ENCODE measurements at places on chromosomes 2 and 18.

DNA sequence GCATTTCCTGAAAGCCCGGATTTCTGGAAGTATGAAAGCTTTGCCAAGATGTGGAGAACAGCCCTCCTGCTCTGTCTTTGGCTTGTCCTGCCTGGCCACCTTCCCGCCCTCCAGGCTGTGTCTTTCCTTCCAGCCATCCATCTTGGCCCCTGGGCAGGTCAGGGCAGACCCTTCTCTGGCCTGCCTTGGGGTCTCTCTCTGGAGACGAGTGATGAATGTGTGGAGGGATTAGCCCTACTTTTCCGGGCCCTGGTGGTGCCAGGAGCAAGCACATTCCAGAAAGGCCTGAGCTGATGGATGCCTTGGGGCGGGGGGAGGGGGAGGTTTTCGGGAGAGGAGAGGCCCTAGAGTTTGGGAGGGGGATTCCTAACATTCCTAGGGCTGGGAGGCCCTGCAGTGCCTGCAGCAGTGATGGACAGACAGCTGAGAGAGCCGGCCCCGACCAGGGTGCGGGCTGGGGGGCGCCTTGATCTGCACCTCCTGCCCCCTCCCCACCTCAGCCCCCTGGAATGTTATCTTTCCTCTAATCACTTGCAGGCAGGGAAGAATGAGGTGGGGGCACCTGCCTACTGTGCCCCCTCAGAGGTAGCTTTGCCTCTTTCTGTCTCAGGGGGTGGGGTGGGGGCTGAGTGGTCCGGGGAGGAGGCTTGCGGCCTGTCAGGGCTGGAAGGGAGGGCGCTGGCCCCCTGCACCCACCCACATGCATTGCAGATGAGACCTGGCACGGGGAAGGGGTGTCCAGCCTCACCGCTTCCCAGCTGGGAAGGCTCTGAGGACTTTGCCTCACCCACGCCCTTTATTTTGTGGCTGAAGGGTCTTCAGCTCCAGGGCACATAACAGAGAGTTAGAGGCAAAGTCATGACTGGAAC, 156.2 kb downstream of the DDX1 start:
- no peaks in the 10 kb centered on the region for H3K36me3 ChIP-seq
- H3K4me1 ChIP-seq: no peaks in the 10 kb centered on the region
- H3K27ac ChIP-seq: no peak overlapping the region
- no peak for DNase-seq

DNA sequence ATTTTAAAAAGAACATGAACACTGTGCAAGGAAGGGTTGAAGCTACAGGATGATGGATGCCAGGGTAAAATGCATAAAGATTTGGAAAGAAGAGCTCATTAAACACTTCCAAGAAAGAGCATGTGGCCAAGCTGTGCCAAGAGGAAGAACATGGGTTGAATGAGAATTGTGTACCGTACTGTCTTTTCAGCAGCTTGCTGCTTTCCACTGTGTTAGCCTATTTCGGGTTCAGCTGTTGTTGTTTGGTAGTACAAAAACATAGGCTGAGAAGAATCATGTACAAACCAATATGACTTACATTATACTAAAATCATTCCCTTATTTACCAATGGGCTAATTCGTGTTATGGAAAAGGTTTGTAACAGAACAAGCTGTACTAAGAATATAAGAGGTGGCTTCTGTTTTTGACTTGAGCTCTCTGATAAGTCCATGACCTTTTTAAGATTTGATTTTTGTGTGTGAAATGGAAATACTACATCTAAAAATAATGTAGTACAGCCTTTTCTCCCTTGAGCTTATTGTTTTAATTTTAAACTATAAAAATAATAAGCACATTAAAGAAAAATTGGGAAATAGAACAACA, 188.3 kb upstream of the STON1 start:
- no peak overlapping the region for H3K27ac ChIP-seq
- H3K27me3 ChIP-seq: no peaks in the 10 kb centered on the region
- H3K4me1 ChIP-seq: peaks cover 41% of the 10 kb centered on the region
- H3K4me3 ChIP-seq: no peak overlapping the region
- no peak for DNase-seq
- H3K36me3 ChIP-seq: peaks cover 37% of the 10 kb centered on the region

GRCh38 chr18:37124516-37124915, 295.6 kb downstream of the KIAA1328 start:
- no peak for DNase-seq
- no peaks in the 10 kb centered on the region for H3K27me3 ChIP-seq
- H3K4me1 ChIP-seq: no peaks in the 10 kb centered on the region
- no peak overlapping the region for H3K4me3 ChIP-seq
- H3K36me3 ChIP-seq: no peaks in the 10 kb centered on the region

- no peaks in the 10 kb centered on the region for H3K4me1 ChIP-seq
- no peak for DNase-seq
- H3K27me3 ChIP-seq: no peaks in the 10 kb centered on the region
- no peak overlapping the region for H3K27ac ChIP-seq
- H3K36me3 ChIP-seq: no peaks in the 10 kb centered on the region
- H3K4me3 ChIP-seq: no peak overlapping the region
These were observed 48.6 kb downstream of the LAMA1 start for GRCh38 chr18:7068871-7069590.

GRCh38 chr18:3931542-3932112, 481.7 kb downstream of the TGIF1 start:
- H3K4me1 ChIP-seq: no peaks in the 10 kb centered on the region
- DNase-seq: no peak
- H3K27me3 ChIP-seq: no peaks in the 10 kb centered on the region
- H3K27ac ChIP-seq: no peak overlapping the region
- no peak overlapping the region for H3K4me3 ChIP-seq

DNA sequence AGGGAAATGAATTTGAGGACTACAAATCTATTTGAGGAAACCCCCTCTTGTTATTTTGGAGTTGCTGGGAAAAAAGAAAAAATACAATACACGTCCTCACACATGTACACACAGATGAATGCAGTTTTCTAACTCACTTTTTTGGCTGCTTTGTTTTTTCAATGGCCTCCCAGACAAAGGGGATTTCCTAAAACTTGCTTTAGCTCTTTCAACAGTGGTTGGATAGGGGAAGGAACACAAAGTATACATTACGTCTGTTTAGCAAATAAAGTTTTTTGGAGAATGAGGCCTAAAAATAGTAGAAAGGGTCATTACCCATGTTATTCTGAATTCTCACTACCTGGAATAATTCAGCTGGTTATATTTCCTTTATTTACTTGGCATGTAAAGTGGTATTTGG, 125.3 kb upstream of the ITGB6 start:
- no peak for DNase-seq
- peaks cover 24% of the 10 kb centered on the region for H3K36me3 ChIP-seq

DNA sequence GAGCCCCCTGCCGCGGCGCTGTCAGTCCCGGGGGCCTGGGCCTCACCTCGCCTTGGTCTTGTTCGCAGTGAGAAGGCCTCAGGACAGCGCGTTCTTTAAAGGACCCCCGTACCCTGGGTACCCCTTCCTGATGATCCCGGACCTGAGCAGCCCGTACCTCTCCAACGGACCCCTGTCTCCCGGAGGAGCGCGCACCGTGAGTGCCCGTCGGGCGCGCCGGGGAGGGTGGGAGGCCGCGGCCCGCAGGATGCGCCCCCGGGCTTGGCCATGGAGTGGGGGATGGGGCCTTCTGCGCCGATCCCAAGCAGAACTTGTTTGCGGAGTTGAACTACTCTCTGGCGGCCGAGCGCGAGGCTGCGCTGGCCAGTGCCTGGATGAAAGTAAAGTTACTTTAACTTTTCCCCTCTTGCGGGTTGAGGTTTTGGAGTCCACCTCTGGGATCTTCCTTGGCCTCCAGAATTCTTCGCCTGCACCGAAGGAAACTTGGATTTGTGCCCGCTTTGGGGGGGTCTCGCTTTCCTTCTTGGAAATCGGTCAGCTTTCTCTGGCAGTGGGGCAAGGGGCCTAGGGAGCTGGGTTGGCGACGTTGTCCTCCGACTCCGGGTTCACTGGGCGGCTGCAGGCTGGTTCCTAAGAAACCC, 1.2 kb downstream of the TCF7L1 start:
- H3K27me3 ChIP-seq: peaks cover 68% of the 10 kb centered on the region
- H3K36me3 ChIP-seq: no peaks in the 10 kb centered on the region
- H3K4me3 ChIP-seq: no peak overlapping the region
- peak; percentile 22 for DNase-seq
- peaks cover 10% of the 10 kb centered on the region for H3K4me1 ChIP-seq

- no peaks in the 10 kb centered on the region for H3K36me3 ChIP-seq
- no peak overlapping the region for H3K4me3 ChIP-seq
- H3K4me1 ChIP-seq: no peaks in the 10 kb centered on the region
These were observed 28.0 kb downstream of the LHCGR start for GRCh38 chr2:48727560-48727959.

DNA sequence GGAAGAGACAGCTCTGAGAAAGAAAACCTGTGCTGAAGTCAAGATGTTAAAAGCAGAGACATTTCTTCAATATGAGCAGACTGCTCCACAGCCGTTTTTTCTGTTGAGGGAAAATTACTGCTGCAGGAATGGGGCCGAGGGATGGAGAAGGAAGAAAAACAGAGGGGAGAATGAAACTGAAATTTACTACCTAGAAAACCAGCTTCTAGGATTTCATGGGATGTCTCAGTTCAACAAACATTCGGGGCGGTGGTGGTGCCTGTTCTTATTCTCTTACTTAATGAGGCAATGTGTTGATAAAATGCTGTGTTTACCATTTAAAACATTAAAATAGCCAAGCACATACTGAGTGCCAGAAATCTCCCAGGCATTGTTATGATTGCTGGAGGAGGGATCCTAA, 557.1 kb upstream of the MEX3C start:
- no peaks in the 10 kb centered on the region for H3K27me3 ChIP-seq
- H3K4me3 ChIP-seq: no peak overlapping the region
- H3K27ac ChIP-seq: no peak overlapping the region
- H3K36me3 ChIP-seq: no peaks in the 10 kb centered on the region

DNA sequence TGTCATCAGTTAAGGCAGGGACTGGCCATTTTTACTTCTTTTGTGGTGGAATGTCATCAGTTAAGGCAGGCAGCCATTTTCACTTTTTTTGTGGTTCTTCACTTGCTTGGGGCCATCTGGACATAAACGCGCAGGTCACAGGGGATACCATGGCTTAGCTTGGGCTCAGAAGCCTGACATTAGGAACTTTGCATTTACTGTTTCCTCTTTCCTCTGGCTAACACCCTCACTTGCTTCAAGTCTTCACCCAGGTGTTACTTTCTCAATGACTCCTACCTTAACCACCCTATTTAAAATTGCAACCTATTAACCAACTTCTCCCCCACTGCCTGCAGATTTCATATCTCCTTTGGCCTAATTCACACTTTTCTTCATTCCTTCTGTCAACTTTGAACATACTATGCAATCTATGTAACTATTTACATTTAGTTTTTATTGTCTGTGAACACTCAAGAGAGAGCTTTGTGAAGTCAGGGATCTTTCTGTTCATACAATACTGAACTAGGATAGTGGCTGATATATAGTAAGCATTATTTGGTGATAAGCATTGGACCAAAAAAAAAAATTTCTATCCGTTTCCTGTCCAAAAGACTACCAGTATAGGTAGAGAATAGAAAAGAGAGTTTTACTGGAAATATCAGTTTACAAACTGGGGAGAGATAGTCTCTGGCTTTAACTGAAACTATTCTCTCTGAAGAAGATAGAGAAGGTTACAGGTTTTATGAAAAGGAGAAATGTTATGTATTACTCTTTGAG, 600.1 kb upstream of the ZNF804A start:
- H3K36me3 ChIP-seq: no peaks in the 10 kb centered on the region
- H3K4me3 ChIP-seq: no peak overlapping the region
- H3K4me1 ChIP-seq: no peaks in the 10 kb centered on the region
- no peak for DNase-seq
- H3K27ac ChIP-seq: no peak overlapping the region

- no peak overlapping the region for H3K4me3 ChIP-seq
- H3K36me3 ChIP-seq: no peaks in the 10 kb centered on the region
- no peak overlapping the region for H3K27ac ChIP-seq
- H3K27me3 ChIP-seq: peaks cover 3% of the 10 kb centered on the region
- DNase-seq: no peak
These were observed 30.4 kb upstream of the ALLC start for GRCh38 chr2:3627500-3628100.

GRCh38 chr2:141331127-141331526, 799.7 kb downstream of the LRP1B start:
- no peak for DNase-seq
- no peaks in the 10 kb centered on the region for H3K4me1 ChIP-seq
- H3K27ac ChIP-seq: no peak overlapping the region
- H3K4me3 ChIP-seq: no peak overlapping the region

GRCh38 chr2:78910376-78910775, 115.1 kb upstream of the REG3G start:
- H3K4me1 ChIP-seq: no peaks in the 10 kb centered on the region
- H3K4me3 ChIP-seq: no peak overlapping the region
- H3K36me3 ChIP-seq: no peaks in the 10 kb centered on the region
- no peaks in the 10 kb centered on the region for H3K27me3 ChIP-seq
- H3K27ac ChIP-seq: no peak overlapping the region

GRCh38 chr2:214989187-214989586, 149.2 kb downstream of the ABCA12 start:
- H3K27ac ChIP-seq: no peak overlapping the region
- H3K4me1 ChIP-seq: no peaks in the 10 kb centered on the region
- no peak overlapping the region for H3K4me3 ChIP-seq
- no peak for DNase-seq
- H3K36me3 ChIP-seq: no peaks in the 10 kb centered on the region

- no peak for DNase-seq
- H3K27ac ChIP-seq: no peak overlapping the region
- peaks cover 24% of the 10 kb centered on the region for H3K36me3 ChIP-seq
- no peaks in the 10 kb centered on the region for H3K27me3 ChIP-seq
- H3K4me1 ChIP-seq: peaks cover 13% of the 10 kb centered on the region
These were observed 38.0 kb downstream of the RHBDD1 start for GRCh38 chr2:226873826-226874225.

GRCh38 chr2:238771218-238771617, 76.7 kb upstream of the TWIST2 start:
- H3K4me1 ChIP-seq: no peaks in the 10 kb centered on the region
- no peak overlapping the region for H3K27ac ChIP-seq
- H3K27me3 ChIP-seq: peaks cover 4% of the 10 kb centered on the region

- H3K4me1 ChIP-seq: no peaks in the 10 kb centered on the region
- H3K36me3 ChIP-seq: no peaks in the 10 kb centered on the region
- no peak overlapping the region for H3K4me3 ChIP-seq
- no peak overlapping the region for H3K27ac ChIP-seq
- no peaks in the 10 kb centered on the region for H3K27me3 ChIP-seq
These were observed 237.5 kb downstream of the KLHL29 start for GRCh38 chr2:23622466-23622865.

DNA sequence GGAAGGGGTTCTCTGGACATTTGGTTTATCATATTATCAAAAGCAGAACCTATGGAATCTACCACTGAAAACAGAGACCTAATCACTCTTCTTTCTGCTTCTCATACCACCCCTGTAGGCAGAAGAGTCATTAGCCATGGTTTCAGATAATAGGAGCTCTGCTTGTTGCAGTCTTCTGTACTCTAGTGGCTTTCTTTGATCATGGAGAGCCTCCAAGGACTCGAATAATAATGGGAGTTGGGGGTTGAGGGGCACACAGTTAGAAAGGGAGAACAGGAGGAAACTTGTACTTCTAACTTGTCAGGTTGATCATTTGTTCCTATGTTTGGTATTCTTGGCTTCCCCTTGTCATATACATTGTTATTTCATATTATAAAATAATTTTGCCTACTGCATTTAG, 52.3 kb upstream of the VWC2L start:
- no peak for DNase-seq
- H3K4me1 ChIP-seq: no peaks in the 10 kb centered on the region
- no peak overlapping the region for H3K27ac ChIP-seq
- no peaks in the 10 kb centered on the region for H3K27me3 ChIP-seq
- H3K4me3 ChIP-seq: no peak overlapping the region

- no peaks in the 10 kb centered on the region for H3K4me1 ChIP-seq
- no peak overlapping the region for H3K27ac ChIP-seq
- H3K27me3 ChIP-seq: peaks cover 6% of the 10 kb centered on the region
- no peak for DNase-seq
These were observed 12.7 kb upstream of the DES start for GRCh38 chr2:219405451-219405850.
